ENCODE measurements at places on chromosomes 2 and 18.

DNA sequence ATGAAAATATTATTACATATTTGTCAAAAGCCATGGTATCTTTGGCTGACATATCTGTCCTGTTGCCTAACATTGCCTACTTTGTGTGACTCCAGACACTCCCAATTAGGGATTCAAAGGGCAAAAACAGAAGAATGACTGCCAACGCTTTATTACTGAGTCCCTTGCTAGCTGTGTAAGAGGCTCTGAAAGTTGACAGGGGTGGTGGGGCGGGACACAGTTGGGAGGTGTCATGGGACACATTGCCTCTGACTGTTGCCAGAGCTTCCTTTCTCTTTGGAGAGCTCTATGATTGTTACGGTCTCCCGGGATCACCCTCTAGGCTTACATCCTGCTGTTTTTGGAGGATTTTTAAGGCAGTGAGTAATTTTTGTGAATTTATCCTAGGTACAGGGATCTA, 249.6 kb upstream of the ACVR2A start:
- no peak for DNase-seq

DNA sequence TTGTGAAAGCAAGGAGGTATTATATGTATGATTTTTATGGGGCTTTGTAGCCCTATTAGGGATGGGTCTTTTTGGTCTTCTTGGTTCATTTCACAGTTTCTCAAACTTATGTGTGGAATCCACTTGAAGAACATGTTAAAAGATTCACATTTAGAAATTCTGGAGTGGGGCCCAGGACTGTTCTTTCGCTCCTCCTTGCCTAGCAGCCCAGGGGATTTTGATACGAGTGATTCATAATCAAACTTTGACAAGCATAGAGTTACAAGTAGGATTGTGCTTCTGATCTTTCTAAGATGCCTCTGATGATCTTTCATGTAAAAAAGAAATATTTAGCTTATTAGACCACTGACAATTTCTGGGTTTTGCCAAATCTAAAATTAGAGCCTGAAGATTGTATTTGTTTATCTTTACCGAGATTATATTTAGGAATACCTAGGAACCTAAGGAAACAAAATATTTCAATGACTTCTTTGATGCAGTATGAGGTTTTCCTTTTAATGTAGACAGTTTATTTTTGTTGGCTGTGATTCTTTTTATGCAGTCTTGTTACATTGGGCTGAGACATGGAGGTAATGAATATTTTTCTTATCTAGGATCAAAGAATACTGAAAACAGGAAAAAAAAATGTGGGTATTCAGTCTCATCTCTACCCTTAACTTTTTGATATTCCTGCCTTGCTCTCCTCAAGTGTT, 324.0 kb downstream of the PARD3B start:
- no peak for DNase-seq

GRCh38 chr18:75779450-75779849, 351.9 kb upstream of the SMIM21 start:
- DNase-seq = no peak

DNA sequence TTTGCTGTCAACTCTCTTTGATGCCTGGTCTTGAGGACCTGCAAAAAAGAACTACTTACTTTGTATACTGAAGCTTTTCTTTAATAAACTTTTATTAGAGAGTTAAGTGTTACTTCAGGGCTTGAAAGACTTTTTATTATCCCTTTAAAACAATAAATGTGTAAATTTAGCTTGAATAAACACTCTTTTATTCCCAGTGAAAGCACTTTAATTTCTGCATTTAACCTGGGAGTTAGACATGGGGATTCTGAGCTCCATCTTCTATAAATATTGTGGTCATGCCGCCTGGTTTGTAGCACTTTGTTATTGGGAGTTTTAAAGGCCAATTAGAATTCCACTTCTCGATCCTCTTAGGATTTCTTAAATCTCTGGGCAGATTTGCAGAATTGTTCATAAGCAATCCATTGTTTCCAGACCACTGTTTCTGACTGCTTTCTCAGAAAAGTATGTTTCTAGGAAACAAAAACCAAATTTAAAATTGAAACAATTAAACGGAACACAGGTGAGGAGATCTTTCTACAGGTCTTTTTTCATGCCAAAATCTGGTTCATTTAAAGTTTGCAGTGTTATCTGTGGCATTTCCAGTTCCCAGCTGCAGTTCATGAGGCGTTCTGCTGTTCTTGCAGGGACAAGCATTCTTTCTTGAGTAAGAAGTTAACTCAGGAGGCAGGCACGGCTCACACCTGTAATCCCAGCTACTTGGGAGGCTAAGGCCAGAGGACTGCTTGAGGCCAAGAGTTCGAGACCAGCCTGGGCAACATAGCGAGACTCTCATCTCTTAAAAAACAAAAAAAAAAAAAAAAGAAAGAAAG, 18.1 kb upstream of the E2F6 start:
- no peak for DNase-seq

DNA sequence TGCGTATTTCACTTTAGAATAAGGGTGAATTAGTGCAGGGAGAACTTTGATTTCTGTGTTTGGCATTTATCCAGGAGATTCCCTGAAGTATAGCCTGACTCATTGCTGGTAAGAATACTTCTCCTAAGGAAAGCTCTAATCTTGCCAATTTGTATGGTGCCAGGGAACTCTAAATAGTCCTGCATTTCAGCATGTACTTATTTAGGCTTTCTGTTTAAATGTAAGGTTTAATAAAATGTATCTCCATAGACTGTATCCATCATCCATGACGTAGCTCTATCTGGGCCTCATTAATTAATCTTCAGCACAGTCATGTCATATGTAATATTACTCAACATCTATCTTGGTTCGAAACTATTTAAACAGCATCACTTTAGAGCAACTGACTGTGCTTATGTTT, 127.7 kb downstream of the DOK6 start:
- DNase-seq = no peak

- DNase-seq = no peak
These were observed 45.7 kb upstream of the FAM171B start for GRCh38 chr2:186648130-186648529.

GRCh38 chr2:7119132-7119835, 202.1 kb downstream of the RNF144A start:
- no peak for DNase-seq

DNA sequence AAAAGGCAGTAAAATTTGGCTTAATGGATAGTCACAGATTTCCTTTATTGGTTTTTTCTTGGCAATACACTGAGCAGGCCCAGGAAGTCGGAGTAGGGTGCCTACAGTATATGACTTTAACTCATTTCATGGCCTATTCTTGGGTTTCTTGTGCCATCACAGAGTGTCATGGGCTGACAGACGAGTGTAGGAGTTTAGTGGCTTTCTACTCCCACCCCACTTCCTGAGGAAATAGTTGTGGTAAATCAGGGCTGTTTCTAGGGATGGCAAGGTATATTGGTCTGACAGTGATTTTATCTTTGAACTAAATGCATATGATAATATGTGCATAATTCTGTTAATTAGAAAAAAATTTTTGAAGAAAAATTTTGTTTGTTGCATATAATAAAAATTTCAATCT, 100.1 kb downstream of the PLCL1 start:
- DNase-seq = no peak

GRCh38 chr2:172052000-172052983, 33.0 kb upstream of the DLX1 start:
- DNase-seq = no peak

GRCh38 chr18:22283116-22283395, 113.7 kb downstream of the GATA6 start:
- DNase-seq = no peak

DNA sequence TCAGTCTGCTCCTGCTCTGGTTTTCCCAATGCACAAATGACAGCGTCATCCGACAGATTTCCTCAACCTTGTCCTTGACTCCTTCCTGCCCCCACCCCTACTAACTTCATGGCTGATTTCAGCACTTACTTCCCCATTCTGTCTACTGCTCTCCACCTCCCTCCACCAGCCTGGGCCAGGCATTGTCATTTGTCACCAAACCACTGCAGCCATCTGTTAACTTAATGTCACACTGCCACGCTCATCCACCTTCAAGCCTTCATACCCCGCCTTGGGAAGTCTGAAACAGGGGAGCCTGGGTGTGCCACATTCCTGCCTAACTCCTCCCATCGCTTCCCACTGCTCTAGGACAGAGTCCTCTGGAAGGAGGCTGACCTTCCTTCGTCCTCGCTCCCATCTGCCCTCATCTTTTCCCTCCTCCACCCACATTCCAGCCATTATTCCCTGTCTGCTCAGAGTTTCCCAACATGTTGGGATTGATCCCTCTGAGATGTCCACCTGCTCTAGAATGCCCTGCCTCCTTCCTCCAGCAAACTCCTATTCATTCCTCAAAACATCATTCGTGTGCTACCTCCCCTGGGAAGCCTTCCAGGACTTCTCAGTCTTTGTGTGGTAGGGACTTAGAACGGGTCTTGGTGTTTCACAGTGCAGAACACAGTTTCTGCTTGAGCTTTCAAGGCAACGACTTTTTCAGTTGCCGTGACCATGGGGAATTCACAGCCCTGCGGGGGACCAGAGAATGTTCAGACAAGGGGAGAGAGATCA, 42.2 kb upstream of the SMAD7 start:
- no peak for DNase-seq

DNA sequence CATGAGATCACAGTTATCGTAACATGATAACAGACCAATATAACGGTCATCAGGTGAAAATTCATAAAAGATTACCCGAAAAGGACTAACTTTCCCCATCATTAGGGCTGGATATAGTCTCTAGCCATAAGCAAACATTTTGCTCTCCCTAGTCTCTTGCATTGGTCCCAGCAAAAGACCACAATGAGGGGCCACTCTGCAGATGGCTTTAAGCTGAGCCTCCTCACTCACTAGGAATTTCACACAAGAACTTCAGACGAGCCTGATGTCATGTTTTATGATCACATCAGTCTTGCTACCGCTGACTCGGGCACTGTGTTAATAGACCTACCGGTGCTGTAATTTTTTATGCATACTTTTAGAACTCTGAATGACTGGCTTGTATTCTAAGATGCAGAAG, 35.2 kb downstream of the STK17B start:
- DNase-seq = no peak

GRCh38 chr2:12816379-12817306, 99.9 kb downstream of the TRIB2 start:
- no peak for DNase-seq

DNA sequence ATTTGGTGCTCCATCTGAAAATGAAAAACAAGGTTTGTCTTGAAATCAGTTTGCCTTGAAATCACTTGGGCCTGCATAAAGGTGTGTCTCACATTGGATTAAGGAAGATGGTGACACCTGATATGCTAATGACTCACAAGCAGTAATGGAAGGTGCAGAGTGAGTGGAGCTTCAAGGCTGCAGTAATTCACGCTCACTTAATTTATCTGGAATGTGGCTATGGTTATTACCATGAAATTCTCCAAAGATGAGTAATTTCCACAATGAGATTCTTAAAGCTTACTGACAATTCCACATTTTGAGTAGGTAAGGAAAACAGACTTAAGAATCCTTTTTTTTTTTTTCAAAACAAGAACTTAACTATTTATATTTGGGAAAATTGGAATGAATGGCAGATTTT, 156.8 kb downstream of the PAX3 start:
- no peak for DNase-seq

DNA sequence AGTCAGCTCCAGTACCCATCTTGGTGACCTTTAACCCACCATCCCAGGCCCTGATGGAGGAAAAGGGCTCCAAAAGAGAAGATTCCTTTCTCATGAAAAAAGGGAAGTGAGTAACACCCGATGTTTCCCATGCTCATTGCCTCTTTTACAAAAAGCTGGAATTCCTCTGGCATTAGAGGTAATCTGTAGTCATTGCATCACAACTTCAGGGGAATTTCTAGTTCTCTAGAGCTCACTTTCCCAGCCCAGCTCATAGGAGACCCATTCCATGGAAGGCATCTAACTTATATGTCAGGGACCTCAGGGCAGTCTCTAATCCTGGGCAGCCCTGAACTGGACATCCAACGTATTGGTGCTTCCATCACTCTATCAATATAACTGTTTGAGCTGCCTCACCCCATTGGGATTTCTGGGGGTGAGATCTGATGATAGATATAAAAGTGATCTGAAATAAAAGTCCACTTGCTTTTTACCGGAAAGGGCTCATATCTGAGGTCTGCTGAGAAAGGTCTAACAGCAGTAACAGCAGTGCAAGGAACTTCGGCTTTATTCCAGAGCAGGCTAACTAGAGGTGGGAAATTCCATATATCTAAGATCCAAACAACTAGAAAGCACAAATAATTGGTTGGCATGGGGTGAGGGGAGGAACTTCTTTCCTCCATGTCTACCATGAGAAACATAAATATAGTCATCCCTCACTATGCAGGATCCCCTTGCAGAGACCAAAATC, 106.1 kb downstream of the ETAA1 start:
- DNase-seq = no peak

DNA sequence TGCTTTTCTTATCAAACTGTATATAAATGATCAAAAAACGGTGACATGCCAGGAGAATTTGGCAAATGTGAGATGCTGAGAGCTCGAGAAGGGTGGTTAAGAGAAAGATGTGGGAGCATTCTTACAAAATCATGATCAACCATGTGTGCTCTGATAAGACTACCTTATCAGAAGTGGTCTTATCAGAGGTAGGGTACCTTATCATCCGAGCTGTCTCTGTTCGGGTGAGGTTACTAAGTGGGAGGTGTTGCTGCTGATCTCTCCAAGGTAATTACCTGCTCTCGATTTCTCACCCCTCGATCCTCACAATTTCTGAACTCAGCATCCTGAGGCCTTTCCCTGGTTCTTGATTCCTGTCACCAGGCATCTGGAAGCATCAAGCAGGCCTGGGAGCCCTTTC, 813.0 kb upstream of the ID2 start:
- no peak for DNase-seq

GRCh38 chr2:53938904-53939303, 31.9 kb downstream of the PSME4 start:
- DNase-seq = no peak

DNA sequence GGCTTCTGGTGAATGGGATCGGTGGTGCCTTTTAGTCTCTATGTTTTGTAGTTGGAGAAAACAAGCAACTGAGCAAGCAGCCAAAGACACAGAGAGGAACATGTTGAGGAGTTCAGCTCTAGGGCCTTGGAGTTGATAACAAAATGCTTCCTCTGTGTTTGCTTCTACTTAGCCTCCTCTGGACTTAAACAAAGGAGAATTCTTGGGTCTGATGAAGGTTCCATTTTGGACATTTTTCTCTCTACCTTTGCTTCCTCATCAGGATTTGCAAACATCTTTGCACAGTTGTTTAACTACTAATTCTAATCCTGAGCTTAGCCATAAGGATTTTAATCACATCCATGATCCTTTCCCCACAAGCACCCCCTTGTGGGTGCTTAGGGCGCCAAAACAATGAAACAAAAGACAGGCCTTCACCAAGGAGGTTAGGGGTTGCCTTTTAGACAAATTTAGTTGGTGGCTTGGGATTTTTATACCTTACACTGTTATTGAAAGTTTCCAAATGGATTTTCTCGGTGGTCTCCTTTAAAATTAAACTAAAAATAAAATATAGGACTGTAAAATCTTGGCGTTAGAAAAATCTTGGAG, 148.5 kb upstream of the SATB2 start:
- DNase-seq = no peak

GRCh38 chr2:29706171-29706720, 215.1 kb downstream of the ALK start:
- DNase-seq = no peak
